ENCODE measurements at places on chromosomes 6 and 20.
A peak's percentile ranks its signal among the peaks of the same experiment; 100 is the strongest.

- no peak for DNase-seq
These were observed 530.1 kb upstream of the NOX3 start for GRCh38 chr6:155985660-155986138.

DNA sequence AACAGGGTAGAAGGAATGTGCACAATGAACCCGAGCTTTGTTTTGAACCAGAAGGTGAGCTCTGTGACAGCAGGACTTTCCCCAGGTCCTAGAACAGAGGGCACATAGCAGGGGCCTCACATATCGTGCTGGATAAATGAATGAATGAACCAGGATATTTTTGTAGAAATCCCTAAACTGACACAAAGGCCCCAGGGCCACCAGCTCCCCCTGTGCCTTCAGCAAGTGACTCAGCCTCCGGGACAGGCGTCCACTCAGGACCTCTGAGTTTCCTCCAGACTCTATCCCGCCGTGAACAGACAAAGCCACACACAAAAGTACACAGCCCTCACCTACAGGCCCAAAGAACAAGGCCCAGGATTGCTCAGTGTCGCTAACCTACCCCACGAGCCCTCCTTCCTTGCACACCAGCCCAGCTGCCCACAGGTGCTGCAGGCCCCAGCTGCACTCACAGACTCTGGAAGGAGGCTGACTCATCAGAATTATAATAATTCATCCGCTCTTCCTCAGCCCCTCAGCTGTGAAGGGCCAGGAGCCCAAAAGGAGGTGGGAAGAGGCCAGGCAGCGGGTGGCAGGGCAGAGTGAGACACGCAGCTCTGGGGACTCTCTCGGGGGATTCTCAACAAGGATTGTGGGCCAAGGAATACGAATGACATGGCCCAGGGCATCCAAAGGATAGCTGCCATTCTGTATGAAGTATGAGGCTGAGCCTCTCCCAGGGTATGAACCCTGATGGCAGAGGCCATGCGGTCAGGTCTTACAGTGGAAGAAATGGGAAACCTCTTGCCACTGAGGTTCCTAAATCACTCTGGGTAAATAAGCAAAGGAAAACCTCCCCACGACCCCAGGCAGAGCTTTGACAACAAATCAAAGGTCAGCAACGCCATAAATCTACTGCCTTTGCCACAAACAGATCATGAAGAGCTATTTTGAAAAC lies 40.9 kb downstream of the SUMO4 start:
- no peak for DNase-seq

- DNase-seq: no peak
These were observed 9.4 kb upstream of the HLA-DQA1 start for GRCh38 chr6:32627831-32628230.

- no peak for DNase-seq
These were observed 113.6 kb upstream of the CCDC28A start for GRCh38 chr6:138659998-138660397.

- DNase-seq: no peak
These were observed 34.6 kb upstream of the RNF8 start for GRCh38 chr6:37319156-37319555.

DNA sequence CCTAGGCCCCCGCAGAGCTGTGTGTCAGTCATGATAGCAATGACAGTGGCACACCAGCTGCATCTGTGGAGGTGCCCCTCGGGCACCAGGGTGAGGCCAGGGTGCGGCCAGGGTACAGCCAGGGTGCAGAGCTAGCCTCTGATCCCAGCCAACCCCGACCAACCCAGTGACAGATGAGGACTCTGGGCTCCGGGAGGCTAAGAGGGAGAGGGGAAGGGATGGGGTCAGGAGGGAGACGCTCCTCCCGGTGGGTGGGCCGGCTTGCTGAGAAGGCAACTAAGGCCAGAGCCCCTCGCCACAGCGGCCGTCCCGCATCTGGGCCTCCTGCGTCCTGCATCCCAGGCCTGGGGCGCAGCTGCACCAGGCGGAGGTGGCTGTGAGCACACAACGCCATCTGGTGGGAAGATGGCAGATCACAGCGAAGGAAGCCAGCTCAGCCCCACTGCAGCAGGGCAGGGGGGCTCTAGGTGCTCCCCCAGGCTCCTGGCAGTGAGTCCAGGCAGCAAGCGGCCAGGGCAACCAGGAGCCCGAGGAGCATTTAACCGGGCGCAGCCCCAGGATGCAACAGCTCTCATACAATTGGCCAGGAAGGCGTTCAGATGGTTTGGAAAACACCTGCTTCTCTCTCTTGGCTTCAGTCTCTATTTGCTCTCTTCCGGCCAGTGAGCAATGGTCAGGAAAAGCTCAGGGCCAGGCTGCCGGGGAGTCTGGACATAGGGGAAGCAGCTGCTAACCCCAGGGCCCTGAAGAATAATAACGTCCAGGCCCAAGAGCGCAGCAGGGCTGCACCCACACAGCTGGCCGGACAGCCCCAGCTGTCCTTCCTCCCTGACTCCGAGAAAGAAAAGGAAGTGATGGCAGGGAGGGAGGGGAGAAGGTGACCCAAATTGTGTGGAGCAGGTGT lies 169.4 kb downstream of the TAF4 start:
- DNase-seq: peak; percentile 12

GRCh38 chr6:93779086-93779841 lies 359.9 kb upstream of the EPHA7 start:
- no peak for DNase-seq

- DNase-seq: no peak
These were observed 18.8 kb downstream of the ALDH5A1 start for GRCh38 chr6:24513602-24514001.

DNA sequence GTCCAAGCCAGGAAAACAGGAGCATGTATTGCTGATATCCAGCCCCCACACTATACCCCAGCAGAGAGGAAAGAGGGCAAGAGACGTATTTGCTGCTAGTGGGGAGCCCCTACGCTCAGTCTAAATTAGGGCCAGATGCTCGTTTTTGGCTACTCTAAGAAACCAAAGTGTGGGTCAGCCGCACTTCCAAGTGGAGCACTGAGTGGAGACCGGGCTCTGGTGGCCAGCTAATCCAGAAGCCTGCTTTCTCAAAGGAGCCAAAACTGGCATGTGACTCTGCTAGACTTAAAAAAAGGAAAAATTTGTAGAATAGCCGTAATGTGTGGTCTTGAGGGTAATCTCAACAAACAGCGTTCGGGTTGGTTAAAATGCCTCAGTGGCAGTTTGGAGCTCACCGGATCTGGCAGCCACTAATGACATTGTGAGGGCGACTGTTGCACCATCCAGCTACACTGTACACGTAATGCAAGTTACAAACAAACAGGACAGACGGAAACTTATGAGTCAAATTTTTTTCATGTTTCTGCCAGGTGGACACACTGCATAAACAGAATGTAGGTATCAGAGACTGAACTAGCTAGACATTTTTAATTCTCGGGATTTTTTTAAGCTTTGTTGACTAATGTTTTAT lies 230.9 kb downstream of the FOXC1 start:
- no peak for DNase-seq

- no peak for DNase-seq
These were observed 115.4 kb downstream of the TENT5A start for GRCh38 chr6:81636930-81637568.

GRCh38 chr6:52074716-52075115 lies 12.7 kb downstream of the PKHD1 start:
- DNase-seq: no peak

- no peak for DNase-seq
These were observed 55.8 kb downstream of the CEP43 start for GRCh38 chr6:167054987-167055386.

GRCh38 chr6:106247733-106248132 lies 77.8 kb downstream of the ATG5 start:
- DNase-seq: no peak

- no peak for DNase-seq
These were observed 506 bp downstream of the RGS17 start for GRCh38 chr6:153130515-153131036.

GRCh38 chr20:58407966-58408557 lies 19.0 kb downstream of the VAPB start:
- DNase-seq: no peak
